ENCODE measurements at places on chromosomes 2 and 18. TPM values are rescaled to one million over a fixed set of nuclear protein-coding genes. Genes with fewer than 3 reads are reported as not detected.

DNA sequence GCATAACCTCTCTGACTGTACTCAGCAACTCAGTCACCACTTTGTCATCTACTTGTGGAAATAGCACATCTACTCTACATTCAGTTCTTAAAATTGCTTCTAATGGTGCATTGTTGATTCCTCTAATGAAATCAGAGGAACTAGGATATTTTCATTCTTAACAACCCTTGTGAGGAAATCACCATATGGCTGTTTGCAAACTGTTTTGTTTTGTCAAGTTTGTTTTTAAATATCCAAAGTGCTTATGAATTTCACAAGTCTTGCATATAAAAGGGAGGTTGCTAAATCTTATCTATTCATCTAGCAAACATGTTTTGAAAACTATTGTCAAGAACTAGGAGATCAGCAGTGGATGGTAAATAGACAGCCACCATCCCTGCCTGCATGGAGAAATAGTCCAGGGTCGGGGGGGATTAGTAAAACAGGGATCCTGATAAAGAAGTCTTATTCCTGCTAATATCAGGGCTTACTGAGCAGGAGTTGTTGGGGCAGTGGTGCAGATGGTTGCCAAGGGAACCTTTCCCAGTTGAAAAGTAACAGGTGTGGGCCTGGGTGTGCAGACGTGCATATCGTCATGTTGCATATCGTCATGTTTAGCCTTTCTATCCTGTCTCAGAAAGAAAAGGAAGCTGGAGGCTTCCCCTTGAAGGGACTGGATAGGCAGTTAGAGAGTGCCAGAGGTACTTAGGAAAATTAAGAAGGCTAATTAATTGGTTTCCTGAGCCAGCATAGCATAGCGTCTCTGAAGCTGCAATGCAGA is 7.5 kb upstream of the MYO3B start:
- DNase-seq = no peak

DNA sequence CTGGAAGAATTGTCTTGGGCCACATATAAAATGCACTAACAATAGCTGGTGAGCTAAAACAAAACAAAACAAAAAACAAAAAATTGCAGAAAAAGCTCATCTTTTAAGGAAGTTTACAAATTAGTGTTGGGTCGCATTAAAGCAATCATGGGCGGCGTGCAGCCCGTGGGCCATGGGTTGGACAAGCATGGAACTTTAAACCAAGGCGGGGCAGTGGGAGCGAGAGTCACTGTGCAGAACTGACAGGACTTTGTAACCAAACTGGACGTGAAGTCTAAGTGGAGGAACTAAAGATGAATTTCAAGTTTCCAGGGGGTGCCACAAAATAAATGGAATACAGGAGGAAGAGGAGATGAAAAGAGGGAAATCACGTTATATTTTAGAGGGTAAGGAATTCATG is 80.7 kb downstream of the PSMG2 start:
- no peak for DNase-seq

GRCh38 chr18:513826-514530 is 13.5 kb upstream of the COLEC12 start:
- no peak for DNase-seq

Gene MRPL30
- 28.8 TPM for total RNA-seq

- no peak for DNase-seq
Measured at GRCh38 chr18:79896738-79897137, 54.7 kb downstream of the SLC66A2 start.

GRCh38 chr2:188713961-188714360 is 260.2 kb upstream of the COL3A1 start:
- DNase-seq = no peak

GRCh38 chr2:238908960-238909951 is 61.4 kb downstream of the TWIST2 start:
- no peak for DNase-seq
